ENCODE measurements at places on chromosomes 2 and 18.

GRCh38 chr2:134368009-134368817 lies 114.3 kb downstream of the MGAT5 start:
- DNase-seq = no peak

- no peak for DNase-seq
These were observed 30.1 kb upstream of the SERPINE2 start for GRCh38 chr2:224069172-224069571.

DNA sequence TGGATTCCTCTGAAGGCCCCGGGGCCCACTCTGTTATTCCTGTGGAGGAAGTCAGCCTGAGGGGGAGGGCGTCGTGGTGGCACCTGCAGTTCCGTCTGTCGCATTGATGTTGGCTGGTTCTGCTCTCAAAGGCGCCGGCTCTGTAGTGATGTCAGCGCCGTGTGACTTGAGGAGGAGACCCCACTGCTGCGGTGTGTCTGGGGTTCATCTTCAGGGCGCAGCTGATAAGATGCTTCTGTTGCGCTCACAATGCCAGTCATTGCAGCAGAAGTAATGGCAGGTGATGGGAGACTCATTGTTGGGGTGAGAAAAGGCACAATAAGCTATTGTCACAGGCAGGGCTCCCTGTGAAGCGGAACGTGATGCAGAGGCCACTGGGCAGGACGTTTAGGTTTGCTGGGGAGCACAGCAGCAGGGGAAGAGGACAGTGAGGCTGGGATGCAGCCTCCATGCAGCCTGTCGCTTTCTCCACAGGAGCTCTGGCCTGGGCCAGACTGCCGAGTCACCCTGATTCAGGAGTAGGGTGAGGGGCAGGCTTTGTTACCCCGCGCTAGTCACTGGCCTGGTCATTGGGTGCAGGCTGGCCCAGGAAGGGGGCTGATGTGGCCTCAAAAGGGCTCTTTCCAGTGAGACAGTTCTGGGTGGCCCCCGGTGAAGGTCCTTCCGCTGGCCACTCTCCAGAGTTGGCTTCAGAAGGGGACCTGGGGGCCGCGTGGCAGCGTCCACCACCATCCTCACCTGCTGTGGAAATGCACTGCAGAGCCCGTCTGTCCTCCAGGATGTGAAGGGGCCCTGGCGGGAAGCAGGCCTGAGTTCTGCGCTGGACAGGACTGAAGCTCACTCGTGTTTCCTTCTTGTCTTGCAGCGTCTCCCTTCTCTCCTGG lies 42.9 kb downstream of the SH3BP4 start:
- no peak for DNase-seq

- DNase-seq = no peak
These were observed 41.4 kb downstream of the DGKD start for GRCh38 chr2:233395687-233396086.

DNA sequence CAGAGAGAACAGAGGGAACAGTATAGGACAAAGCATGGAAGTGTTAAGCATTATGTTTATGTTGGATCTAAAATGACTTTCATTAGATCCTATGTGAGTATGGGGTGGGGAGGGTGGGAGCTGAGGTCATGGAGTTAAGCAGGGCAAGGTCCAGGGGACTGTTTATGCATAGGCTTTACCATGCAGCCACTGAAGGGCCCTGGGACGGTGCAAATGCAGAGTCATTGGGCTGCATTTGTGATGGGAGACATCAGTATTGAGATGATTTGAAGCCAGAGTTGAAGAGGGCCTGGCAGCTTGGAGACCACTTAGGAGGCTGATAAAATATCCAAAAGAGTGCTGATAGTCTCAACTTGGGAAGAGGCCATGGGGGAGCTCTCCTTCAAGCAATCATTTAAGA lies 22.7 kb downstream of the IL1RL2 start:
- DNase-seq = no peak

All from ecto neural progenitor cell (in vitro differentiated cells).